ENCODE measurements at places on chromosomes 13 and 19.
A peak's percentile ranks its signal among the peaks of the same experiment; 100 is the strongest.

DNA sequence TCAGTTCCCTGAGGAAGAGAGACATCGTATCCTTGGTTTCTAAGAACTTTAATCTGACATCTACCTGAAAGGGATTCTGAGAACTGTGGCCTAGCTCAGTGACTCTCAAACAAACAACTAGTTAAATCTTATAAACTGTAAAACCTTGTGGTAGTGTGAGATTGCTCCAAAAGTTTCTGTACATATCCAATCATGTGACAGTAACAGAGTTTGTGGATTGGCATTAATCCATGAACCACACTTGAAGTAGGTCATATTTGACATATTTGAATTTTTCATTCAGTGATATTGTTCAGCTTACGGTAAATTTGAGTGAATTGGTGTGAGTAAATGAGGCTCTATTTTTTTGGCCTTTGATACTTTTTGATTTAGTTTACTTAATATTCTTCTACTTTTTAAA lies 15.0 kb downstream of the TDRD3 start:
- DNase-seq, result no peak

GRCh38 chr19:31261603-31262212 lies 87.5 kb downstream of the TSHZ3 start:
- DNase-seq, result no peak

- no peak for DNase-seq
Measured at GRCh38 chr13:48426052-48426451, 13.1 kb upstream of the LPAR6 start.

- no peak for DNase-seq
Measured at GRCh38 chr13:83878691-83879430, 3.4 kb downstream of the SLITRK1 start.

DNA sequence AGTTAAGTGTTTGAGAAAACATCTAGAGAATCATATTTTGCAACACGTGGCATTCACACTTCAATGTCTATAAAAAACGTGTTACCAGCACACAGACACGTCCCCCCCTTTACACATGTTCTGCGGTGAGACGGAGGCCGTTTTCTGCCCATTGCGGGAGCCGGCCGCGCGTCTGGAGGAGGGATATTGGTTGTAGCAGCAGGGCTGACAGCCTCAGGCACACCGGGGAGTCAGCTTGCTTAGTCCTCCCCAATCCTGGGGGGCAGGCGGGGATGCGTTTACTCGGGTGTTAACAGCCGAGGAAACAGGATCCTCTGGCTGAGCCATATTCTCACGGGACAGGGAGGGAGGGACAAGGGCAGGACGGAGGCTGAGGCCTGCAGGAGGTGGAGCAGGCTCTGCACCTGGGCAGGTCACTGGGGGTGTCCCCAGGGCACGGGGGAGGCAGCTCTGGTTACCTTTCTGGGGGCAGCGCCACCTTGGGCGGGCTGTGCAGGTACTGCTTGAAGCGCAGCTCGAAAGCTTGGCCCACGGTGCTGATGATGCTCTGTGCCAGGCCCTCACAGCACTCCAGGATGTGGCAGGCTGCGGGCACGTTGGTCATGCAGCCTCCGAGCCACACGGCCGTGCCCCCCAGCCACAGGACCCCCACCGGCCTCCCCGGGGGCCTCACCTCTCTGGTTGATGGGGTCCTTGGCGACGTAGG lies 25.0 kb downstream of the SHC2 start:
- DNase-seq, result no peak

GRCh38 chr13:22594041-22594440 lies 586.7 kb upstream of the SGCG start:
- DNase-seq, result no peak

- DNase-seq, result no peak
Measured at GRCh38 chr13:21465710-21466160, 6.6 kb upstream of the ZDHHC20 start.

DNA sequence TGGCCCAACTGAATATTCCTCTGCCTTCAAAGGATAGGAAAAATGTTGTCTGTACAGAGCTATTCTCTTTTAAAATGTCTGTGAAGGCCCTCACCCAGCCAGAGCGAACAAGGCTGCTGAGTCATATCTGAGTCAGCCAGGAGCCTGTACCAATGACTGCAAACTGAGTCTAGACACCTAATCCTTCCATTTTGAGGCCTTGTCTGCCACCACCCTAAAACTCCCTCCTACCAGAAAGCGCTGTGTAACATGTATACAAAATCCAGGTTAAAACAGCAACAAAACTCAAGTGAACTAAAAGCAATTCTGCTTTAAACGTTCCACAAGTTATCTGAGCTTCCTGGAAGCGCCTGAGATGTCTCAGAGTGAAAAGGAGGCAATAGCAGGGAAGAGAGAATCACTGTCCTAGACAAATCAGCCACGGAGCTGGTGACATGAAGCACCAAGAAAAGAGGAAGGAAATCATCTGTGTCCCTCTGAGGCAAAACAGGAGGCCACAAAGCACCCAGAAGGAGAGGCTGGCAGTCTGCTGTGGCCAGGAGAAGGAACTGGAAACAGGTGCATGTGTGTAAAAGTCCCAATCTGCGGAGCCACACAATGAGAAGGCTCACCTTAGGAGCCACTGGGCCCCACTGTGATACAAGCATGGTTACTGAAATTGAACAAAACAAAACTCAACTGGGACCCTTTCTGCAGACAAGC lies 10.2 kb downstream of the DHRS12 start:
- peak; percentile 57 for DNase-seq

DNA sequence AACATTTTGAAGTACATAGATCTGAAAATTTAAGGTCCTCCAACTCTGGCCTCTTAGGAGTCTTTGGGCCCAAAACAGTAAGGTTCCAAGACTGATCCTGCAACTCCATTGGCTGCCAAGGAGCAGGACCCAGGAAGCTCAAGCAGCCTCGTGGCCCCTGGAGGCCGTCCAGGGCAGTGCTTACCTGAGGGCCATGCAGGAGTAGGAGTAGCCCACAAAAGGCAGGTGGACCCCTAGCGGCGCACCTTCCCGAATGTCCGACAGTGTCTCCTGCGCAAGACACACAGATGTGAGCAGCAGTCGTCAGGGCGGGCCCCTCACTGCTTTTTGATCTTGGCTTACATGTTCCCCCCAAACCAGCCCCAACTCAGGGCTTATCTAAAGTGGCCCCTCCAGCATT lies 5.7 kb upstream of the SIX5 start:
- DNase-seq, result no peak

GRCh38 chr13:22357132-22357531 lies 686.3 kb downstream of the FGF9 start:
- DNase-seq, result no peak

GRCh38 chr13:110624766-110625756 lies 9.7 kb downstream of the NAXD start:
- no peak for DNase-seq
